Fibroblast of skin of abdomen (primary cell): ENCODE measurements at places on chromosomes 5 and 9.

DNA sequence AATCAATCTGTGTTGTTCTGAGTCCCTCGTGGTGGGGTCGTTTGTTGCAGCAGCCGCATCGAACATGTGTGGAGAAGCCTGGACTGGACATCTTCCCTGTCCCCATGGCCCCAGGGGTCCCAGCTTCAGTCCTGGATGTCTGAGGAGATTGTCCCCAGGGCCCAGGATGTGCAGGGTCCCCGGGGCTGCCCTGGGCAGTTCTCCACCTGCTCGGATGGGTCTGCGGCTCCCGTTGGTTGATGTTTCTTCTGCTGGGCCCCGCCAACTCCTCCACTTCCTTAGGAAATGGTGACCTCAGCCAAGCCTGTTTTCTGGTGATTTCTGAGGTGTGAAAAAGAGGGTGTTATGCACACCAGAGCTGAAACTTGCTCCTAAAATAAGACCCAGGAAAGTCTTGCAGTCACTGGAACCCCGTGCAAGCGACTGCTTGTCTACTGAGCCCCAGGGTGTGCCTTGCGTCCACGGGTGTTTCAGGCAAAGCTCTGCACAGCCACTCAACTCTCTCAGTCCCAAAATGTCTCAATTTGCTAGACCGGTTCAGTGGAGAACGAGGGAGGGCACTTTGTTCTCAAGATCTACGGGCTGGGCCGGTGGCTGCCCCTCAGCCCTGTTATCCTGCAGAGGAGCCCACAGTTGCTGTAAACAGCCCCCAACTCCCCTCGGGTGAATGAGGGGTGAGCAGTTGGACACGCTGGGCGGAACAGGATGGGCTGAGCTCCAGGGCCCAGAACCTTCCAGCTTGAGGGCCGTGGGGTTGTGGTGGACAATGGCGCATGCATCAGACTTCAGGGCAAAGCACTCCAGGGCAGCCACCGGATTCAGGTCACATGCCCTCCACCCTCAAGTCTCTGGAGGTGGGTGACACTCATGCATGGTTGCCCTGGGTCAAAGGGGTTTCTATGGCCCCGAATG is 66.7 kb upstream of the OLFM1 start:
- no peak for DNase-seq

DNA sequence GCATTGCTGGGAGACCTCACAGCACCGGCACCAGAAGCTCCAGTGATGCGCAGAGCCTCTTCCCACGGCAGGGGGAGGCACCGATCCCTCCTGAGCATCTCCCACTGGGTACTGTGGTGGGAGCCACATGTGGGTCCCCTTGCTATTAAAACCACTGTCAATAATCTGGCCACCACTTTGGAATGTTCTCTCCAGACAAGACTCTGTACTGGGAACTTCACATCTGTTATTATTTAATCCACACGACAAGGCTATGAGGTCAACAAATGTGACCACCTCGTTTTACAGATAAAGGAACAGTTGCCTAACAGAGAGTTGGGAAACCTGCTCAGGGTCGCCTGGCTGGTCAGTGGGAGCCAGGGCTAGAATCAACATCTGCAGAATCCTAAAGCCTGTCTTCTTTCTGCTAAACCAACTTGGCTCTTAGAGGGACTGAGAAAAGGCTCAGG is 72.7 kb downstream of the EPB41L4B start:
- no peak for DNase-seq

DNA sequence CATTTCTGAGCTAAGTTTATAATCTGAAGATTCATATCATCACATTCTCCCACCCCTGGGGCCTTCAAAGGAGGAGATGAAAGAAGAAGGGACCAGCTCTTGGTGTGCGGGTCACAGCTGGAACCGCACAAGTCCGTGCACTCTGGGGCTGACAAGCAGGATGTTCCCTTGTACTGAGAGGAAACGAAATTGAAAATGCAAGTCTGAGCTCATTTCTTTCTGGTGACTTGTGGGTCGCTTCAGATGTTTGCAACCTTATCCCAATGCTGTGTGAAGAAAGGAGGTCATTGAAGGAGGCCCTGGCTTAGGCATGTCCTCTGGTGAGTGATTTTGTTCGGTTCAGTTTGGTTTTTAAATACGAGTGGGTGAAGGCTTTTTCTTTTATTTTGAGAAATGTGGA is 59.6 kb downstream of the C9orf152 start:
- DNase-seq: no peak

GRCh38 chr5:16819522-16820167 is 116.4 kb downstream of the MYO10 start:
- peak; percentile 86 for DNase-seq

GRCh38 chr5:54221135-54221534 is 89.2 kb downstream of the ARL15 start:
- no peak for DNase-seq

DNA sequence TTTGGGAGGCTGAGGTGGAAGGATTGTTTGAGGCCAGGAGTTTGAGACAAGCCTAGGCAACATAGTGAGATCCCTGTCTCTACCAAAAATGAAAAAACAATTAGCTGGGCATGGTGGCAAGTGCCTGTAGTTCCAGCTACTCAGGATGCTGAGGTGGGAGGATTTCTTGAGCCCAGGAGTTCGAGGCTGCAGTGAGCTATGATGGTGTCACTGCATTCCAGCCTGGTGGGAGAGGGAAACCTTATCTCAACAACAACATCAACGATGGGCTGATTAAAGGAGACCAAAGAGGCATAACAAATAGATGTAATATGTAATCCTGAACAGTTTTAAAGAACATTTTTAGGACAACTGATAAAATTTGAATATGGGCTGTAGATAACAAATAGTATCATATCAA is 34.2 kb upstream of the PANK3 start:
- no peak for DNase-seq

DNA sequence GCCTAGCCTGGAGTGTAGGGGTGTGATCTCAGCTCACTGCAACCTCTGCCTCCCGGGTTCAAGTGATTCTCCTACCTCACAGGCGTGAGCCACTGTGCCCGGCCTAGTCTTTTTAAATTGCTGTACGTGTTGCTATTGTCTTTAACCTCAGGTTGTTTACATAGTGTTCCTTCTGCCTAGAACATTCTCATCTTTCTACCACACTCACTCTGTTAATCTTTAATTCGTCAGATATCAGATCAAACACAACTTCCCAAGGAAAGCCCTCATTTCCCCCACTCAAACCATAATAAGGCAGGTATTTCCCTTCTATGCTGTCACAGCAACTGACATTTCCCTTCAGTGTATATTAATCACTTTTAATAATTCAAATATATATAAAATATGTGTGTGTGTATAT is 1310.0 kb upstream of the C9orf72 start:
- DNase-seq: no peak

DNA sequence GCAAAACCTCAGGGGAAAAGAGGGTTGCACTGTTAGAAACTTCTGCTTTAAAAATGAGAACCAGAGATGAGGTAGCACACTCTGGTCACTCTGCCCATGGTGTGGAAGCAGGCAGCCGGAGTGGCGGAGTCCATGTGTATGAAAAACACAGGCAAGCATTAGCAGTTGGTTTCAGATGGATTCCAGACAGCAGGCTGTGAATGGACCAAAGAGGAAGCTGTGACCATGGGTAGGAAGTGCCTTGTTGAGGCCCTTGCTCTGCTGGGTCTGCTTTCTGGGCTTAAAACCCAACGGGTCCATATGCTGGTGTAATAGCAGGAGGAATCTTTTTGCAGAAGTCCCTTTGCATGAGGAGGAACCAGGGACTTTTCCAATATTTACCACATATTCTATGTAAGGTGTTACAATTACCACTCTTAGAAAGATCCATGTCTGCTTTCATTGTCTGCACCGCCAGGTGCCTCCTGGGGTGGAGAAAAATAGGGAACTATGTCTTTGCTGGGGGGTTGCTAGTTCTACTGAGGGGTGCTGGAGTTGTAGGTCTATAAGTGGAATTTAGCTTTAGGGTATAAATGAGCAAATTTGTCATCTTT is 77.0 kb downstream of the ANKRD55 start:
- DNase-seq: no peak

- no peak for DNase-seq
Observed at GRCh38 chr5:78603636-78604175, 44.9 kb downstream of the LHFPL2 start.

- no peak for DNase-seq
Observed at GRCh38 chr9:120919843-120920805, 6.5 kb downstream of the TRAF1 start.

DNA sequence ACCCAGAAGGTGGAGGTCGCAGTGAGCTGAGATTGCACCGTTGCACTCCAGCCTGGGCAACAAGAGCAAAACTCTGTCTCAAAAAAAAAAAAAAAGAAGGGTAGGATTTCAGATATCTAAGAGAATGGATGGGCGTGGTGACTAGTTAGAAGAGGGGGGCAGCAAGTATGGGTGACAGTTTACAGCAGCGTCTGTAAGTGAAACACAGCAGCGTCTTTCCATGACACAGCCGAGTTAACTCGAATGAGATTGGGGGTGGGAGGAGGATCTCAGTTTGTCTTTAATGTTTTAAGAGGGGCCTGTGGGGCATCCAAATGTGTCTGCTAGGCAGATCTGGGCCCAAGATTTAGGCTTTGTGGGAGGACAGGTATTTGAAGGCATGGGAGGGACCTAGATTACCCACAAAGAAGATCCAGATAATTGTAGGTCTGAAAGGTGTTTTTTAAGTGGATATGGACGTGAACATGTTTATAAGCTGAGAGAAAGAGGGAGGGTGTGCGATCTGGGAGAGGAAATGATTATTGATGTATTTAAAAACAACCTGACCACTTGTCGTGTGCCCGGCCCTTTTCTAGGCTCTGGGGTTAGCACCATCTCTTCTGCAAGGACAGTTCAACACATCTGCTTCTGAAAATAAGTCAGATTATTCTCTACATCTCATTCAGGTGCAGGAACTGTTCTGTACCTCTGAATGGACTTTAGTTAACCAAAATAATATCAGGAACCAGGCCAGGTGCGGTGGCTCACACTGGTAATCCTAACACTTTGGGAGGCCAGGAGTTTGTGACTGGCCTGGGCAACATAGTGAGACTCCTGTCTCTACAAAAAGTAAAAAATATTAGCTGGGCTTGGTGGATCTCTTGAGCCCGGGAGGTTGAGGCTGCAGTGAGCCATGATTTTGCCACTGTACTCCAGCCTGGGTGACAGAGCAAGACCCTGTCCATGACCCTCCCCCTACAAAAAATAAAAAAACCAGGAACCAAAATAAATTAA is 2.5 kb downstream of the CEP78 start:
- DNase-seq: no peak

DNA sequence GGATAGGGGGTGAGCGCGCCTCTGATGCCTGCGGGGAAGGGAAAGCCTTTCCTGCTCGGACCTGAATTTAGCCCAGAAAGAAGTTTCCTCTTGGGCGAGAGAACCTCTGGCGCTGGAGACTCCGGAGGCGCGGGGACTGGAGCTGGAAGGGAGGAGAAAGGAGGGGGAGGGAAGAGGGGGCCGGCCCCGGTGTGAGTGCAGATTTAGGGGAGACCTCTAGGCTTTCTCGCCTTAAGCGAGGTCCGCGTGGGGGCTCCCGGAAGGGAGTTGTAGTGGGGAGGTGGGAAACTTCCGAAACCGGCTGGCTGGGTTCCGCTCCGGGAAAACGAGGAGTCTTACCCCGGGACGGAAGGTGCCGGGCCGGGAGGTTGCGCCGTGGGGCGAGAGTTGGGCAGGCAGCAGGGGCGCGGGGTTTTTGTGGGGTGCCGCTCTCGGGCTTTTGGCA is 1.3 kb downstream of the PCSK5 start:
- no peak for DNase-seq

GRCh38 chr5:79512471-79513307 is 1.2 kb downstream of the HOMER1 start:
- peak; percentile 19 for DNase-seq

DNA sequence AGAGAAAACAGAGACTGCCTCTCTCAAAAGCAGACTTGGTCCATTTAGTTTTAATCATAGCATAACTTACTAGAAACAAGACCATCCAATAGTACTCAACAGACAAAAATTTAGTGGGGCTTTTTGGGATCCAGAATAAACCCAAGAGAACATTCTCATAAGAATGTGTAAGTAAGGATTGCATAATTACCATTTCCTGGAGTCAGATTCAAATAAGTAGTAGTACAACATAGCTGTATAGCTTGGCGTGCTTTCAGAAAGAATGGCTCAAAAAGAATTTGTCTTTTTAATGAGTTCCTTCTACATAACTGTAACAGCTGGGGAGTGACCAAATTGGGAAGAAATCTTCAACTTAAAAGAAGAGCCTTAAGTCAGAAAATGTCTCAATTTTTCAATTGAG is 145.4 kb downstream of the DENND1A start:
- DNase-seq: peak; percentile 97

DNA sequence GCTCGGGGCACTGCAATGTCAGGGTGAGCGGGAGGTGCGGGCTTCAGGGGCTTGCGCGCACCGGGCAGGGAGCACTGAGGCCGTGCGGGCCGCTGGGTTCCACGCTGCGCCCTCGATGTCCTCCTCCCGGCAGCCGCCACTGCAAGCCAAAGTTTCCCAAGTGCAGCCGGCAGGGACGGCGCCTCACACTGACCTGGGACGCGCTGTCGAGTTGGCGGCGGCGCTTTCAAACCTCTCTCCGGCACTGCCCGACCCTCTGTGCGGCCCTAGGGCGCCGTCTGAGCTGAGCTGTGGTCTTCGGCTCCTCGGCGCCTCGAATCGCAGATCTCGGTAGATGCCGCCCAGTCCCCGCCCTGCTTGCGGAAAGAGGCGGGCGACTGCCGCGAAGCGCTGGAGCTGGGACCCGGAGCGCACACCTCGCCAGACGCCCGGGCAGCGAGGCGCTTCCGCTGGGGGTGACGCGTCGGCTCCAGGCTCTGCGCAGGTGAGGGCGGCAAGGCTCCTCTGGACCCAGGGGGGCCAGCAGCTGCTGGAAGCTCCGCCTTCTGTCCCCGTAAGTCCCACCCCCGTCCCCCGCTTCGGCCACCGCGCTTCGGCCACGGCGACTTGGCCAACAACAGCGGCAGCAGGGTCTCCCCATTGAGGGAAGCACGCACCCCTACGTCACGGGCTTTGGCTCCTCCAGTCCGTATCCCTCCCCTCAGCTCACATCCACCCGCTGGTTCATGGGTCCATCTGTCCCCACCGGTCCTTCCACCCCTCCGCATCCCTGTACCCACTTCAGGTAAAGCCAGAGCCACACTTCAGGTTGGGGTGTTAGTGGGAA is at the start of gene ANKRD34B:
ANKRD34B (minus strand) TSS at position 320 of the 826 bp plus-strand sequence. CDS start 10,261 bp downstream, outside the sequence.
- DNase-seq: no peak

GRCh38 chr5:108642170-108642906 is 105.4 kb upstream of the FER start:
- DNase-seq: peak; percentile 63

- no peak for DNase-seq
Observed at GRCh38 chr5:179825655-179826182, 5.0 kb downstream of the SQSTM1 start.
